ENCODE measurements at places on chromosomes 11 and 22.

DNA sequence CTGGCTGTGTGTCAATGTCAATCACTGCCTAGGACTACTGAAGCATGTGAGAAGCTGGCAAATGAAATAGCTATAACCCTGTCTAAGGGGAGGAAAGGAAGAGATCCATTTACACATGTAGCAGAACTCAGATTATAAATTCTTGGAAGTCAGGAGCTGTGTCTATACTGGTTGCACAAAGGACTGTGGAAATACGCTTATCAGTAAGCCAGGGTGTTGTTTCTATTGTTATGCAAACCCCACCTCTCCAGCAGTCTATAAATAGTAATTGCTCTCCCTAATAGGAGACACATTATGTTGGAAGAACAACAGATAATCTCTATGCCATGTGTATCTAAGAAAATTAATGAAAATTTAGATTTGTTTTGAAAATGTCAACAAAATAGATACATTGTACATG is 693.4 kb upstream of the CCDC90B start:
- no peak for DNase-seq

DNA sequence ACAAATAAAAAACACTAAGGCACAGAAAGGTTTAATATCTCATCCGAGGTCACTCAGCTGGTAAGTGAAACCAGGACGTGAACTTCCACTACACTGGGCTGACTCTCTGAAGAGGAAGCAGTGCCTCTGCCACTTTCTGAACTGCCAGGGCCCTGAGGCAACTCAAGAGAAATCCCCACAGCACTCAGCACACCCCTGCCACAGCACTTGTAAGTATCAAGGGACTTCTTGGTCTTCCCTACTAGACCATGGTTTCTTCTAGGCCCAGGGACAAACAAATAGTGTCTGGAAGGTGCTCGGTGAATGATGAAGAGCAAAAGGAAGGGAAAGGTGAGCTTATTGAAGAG is 49.7 kb downstream of the RPL27A start:
- DNase-seq: no peak

DNA sequence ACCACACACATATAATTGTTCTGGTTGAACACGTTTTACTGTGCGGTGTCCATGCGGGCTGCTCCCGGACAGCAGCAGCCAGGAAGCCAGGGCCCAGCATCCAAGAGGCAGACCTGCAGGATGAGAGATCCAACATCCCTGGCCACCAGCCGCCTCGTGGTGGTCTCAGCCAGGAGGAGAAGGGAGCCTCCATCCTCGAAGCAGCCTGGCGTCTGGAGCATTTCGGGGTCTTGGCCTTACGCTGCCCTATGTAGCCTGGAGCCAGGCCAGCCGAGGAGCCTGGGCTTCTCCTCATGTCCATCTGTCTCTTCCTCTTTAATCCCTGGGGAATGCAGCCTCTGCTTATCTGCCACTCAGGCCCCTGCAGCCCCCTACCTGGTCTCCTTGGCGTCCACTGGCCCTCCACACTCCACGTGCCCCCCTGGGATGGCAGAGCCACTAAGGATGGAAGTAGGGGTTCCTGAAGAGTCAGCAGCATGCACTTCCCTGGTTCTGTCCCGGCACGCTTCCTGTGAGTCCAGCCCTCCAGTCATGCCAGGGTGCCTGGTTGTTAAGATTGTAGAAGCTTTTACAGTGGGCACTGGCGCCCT is 253.2 kb downstream of the TBC1D22A start:
- no peak for DNase-seq

DNA sequence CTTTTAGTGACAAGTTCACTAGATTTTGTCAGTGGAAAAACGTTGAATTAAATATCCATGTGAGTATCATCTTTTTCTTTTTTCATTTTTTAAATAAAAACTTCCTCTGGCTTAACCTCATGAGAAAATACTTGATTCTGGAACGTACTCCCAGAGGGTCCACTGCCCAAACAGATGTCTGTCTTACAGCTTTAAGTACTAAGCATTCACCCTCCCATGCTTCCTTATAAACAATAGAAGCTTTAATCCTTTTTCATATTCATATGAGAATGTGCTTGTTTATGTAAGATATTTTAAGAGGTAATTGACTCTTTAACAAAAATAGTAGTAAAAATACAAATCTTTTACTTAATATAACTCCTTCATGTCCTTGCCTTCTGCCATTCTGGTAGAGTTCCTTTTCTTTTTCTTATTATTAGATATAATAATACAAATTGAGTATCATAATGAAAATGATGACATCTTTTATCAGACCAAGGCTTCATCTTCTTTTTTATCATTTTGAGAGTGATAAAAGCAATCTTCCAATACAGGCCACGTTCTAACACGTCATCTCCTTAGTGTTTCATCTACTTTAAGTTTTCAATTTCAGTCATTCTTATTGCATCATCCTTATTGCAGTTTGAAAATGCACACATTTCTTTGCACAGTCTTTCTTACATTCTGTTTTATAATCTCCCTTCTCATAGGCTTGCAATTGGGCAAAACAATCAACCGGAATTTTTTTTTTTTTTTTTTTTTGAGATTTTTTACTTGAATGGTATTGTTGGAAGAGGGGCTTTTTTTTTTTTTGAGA is 69.5 kb upstream of the MYO18B start:
- DNase-seq: no peak

GRCh38 chr22:20223421-20224255 is 44.5 kb downstream of the RTN4R start:
- no peak for DNase-seq

DNA sequence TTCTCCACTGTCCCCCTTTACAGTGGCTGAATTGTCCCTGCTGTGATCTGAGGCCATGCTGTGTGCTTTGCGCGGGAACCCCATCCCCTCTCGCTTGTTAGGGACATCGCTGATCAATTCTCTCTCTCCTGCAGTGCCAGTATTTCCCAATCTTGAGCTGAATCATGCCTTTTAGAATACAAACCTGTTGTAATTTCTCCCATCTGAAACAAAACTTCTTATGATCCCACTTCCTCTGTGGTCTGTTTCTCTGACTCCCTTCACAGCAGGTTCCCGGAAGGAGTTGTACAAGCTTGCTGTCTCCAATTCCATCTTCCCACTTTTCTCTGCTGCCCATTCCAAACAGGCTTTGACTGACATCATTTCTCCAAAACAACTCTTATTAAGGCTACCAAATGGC is 16.8 kb downstream of the ADAMTS15 start:
- no peak for DNase-seq

DNA sequence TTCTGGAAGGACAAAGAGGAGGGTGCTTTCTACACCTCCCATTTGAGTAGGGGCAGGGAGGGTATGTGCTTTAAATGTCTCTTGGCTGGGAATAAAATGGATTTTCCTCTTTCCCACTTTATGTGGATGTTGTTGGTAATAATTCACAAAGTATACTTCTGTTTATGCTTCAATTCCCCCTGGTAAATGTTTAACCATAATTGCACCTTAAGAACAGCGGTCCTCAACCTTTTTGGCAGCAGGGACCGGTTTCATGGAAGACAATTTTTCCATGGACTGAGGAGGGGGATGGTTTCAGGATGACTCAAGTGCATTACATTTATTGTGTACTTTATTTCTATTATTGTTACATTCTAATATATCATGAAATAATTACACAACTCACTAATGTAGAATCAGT is 4.0 kb upstream of the TP53AIP1 start:
- DNase-seq: no peak

DNA sequence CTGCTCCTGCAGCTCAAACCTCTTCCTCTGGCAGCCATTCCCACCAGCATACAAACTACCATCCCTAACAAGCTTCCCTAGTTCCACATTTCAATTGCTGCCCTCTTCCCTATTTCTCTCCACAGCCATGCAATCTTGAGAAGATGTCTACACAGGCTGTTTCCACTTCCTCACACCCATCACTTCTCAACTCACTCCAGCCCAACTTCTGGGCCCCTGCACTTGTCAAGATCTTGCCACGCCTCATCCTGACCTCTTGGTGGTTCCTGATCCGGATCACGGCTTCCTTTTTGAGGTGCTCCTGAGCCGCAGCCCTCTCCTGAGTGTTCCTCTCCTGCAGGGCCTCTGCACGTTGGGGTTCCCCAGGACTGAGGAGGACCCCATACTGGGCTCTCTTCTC is 22.6 kb downstream of the RPL27A start:
- no peak for DNase-seq

DNA sequence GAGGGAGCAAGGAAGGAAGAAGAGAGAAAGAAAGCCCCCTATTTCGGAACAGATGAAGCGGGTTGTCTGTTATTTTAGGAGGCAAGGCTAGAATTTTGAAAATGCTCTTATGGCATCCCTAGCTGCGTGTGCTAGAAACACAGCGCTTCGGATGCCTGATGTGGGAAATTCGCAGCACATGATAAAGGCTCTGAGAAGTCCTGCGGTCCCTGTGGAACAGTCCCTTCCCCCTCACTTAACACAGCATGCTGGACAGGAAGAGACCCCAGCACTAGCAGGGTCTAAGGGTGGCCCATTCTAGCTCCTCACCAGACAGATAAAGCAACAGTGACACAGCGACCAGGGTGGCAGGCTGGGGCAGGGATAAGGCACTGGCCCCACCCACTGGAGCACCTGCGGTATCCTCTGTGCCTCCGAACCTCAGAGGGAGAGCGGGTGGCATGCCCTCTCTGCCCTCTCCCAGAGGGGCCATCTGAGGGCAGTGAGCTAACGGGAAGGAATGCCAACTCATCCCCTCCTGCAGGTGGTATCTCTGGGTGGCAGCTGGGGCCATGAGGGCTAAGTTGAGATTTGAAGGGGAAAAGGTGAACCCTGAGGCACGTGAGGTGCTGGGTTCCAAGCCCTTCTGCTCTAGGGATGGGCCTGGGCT is 75.7 kb downstream of the SCUBE1 start:
- no peak for DNase-seq

DNA sequence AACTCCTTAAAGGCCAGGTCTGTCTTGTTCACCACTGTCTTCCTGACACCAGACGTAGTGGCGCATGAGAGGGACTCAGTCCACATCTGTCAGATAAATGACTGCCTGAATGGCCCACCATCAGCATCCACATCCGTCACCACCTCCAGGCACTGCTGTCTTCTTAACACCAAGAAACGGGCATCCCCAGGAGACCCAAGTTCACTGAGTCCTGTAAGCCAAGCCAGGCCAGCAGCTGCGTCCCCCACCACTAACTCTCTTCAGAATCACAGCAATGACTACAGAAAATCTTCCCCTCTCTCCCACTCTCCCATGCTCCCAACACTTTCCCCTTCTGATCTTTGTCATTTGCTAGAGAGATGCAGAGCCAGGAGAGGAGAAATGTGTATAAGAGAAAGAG is 47.3 kb upstream of the LRRC32 start:
- no peak for DNase-seq

DNA sequence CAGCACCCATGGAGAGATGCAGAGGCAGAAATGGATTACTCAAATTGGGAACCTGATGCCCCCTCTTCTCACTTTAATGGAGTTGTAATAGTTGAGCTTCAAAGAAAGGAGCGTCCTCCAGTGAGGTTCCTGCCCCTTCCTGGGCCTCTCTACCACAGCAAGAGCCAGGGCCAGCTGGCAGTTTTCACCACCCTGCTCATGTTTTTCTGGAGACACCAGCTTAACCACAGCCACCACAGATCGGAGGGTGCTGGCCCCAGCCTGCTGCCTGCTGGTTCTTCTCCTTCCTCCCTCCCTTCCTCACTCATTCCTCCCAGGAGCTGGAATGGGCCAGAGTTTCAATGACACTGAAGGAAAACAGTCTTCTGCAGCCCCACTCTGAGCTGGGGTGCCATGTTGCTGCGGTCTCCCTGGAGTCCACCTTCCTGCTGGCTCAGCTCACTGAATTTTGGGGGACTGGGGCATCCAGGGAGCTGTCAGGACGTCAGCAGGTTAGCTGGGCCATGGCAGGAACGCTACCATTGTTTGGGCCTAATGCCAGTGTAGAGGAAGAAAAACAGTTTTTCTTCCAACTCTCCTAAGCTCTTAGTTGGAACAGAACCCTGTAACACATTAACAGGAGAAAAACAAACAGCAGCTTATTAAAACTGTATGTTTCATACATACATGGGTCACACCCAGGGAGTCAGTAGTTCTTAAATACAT is 57.7 kb downstream of the TRAF6 start:
- no peak for DNase-seq

DNA sequence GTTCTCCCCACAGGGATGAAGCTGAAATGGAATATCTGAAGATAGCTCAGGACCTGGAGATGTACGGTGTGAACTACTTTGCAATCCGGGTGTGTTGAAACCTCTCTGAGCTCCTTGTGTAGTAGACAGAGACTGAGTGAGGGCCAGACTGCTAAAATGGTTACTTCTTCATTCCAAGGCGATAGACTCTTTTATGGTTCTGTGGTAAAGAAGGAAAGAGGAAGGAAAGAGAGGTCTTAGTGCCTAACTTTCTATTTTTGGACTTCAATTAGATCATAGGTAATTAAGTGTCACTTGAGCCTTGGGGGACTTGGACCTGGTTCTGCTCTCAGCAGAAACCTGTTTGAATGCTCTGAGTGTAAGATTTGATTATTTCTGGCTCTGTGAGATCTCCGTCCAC is 54.7 kb downstream of the NF2 start:
- DNase-seq: no peak

- no peak for DNase-seq
Measured at GRCh38 chr11:57546869-57547475, 9.6 kb downstream of the SMTNL1 start.

DNA sequence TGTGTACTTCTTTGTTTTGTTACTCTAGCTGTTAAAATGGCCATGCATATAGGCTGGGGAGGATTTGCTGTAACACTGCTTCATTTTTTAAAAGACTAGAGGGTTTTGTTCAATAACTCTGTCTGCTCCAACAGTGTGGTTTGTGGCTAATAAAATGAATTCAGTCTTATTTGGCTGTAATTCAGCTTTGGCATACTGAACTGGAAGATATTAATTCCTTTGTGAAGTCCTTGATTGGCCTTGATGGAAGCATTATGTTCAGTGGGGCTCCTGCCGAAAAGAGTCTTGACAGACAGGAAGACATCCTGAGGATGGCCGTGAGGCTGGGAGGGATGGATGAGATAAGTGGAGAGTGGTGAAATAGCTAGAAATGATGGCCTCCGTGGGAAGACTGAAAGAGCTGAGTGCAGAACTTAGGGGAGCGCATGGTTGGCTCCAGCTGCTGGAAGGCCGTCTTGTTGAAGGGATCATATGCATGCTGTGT is 44.8 kb upstream of the MYO18B start:
- no peak for DNase-seq

DNA sequence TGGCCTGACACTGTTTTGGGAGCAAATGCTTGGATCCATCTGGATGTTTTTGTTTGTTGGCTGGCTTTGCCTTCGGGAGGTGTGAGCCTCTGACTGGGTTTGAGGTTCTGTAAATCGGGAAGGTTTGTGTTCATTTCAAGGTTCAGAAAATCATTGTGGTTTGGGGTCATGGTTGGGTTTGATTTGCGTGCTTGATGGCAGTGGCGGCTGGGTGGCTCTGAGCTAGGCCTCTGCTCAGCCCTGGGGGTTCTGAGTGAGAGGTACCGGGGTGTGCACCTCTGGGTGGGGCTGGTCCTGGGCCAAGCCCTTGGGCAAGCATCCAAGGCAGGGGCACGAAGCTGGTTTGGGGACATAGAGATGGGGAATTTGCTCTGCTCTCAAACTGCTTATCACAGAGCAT is 37.0 kb upstream of the ALX4 start:
- no peak for DNase-seq

All from activated CD8-positive, alpha-beta memory T cell treated with anti-CD3 and anti-CD28 coated beads for 48 hours (primary cell).